ENCODE measurements at places on chromosomes 3 and 15.

- DNase-seq, result no peak
These were observed 160.6 kb upstream of the RAP2B start for GRCh38 chr3:153001210-153002078.

DNA sequence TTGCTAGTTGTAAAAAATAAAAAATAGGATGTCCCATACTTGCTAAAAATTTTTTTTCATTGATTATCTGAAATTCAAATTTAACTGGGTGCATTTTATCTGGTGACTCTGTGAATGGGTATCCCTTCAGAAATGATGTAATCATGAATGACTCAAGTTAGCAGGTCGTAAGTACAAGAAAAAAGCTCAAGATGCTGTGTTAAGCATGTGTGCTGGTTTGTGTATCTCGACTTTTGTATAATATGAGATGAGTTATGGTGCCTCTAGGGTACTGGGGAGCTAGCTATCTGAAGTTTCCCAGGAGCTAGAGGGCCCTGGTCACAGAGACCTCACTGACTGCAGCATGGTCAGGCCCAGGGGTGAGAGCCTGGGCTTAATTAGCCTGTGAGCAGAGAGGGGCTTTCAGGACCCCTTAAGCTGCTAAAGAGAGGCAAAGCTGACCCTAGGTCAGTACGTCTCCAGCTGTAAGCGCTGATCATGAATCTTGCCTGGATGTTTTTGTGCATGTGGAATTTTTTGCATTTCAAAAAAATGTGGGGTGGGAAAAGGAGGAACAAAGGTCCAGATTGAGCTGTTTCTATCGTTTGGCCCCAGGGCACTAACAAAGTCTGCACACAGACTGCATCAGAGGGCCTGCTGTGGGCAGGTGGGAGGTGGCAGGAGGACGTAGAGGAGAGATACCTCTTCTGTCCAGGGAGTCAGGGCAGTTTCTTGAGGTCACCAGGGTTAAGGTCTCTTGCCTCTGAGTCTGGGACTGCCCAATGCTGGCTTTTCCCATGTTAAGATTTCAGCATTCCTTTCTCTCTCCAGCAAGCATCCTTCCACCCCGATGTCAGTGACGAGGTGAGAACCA lies 233.2 kb upstream of the TPM1 start:
- no peak for DNase-seq

DNA sequence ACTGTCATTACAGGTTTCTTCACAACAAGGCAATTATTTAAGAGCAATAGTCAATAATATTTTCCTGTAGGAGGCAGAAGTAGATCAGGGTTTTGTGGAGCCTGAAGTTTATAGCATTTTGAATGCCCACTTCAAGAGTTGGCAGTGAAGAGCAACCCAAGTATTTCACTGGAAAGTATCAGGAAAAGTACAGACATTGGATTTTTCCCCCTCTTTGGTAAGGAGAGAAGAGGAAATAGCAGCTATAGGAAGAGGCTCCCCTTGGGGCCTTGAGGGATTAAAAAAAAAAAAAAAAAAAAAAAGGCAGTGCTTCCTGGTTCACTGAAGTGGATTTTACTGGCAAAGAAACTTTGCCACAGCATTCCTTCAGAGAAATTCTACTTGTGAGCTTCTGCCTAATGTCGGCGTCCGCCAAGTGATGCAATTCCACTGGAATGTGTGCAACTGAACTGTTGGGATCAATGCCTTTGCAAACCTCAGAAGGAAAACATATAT lies 5.7 kb upstream of the CNTN6 start:
- DNase-seq, result no peak

- DNase-seq, result no peak
These were observed 335.1 kb downstream of the EFHB start for GRCh38 chr3:19598870-19599269.

DNA sequence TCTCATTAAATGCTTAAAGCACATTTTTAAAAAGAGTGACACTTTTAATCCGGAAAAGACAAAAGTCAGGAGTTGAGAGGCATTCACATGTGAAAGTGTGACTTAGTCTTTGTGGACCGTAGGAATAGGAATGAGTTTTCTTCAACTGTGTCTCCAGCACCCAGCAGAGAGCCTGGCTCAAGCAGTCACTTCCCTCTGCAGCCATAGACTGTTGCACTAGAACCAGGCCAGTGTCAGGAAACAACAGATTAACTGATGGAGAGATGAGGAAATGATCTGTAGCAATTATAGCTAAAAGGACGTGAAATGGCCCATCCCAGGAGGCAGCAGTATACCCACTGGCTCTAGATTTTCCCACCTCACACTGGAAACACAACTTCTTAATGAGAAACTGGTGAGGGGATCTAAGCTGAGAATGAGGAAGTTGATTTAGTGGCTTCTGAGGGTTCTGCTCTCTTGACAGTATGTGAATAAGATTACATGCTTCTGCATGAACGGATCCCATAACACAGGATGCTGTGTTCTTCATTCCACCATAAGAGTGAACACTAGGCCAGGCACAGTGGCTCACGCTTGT lies 19.8 kb downstream of the CFAP92 start:
- DNase-seq, result no peak

GRCh38 chr3:45979378-45979777 lies 16.2 kb downstream of the FYCO1 start:
- no peak for DNase-seq

GRCh38 chr15:101135532-101136166 lies 116.2 kb downstream of the CHSY1 start:
- DNase-seq, result peak; percentile 18

GRCh38 chr3:161576714-161577510 lies 80.3 kb downstream of the OTOL1 start:
- no peak for DNase-seq

DNA sequence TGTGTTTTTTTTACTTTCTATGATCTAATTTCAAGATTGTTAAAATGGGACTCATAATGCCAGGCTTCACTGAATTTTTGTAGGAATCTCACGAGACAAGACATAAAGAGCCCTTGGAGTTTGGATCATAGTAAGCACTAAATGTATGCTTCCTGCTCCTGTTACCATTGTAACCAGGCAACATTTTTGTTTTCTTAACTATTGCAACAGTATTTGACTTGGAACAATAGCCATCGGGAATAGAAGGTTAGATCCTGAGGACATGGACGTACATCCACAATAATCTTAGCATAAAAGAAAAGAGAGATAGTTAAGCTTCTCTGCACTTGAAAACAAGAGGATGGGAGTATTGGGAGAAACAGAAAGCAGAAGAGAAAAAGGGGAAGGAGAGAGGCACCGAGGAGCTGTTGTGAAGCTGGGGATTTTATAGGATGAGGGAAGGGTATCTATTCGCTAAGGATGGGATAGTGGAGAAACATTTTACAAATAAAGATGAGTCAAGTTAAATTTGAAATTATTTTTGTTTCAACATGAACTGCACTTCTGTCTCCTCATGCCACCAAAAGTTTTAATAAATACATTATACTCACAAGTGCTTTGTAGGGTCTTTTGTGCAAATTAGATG lies 131.4 kb downstream of the TMCO5A start:
- no peak for DNase-seq

GRCh38 chr3:18593231-18593630 lies 168.1 kb upstream of the SATB1 start:
- no peak for DNase-seq

GRCh38 chr15:89177633-89178306 lies 43.6 kb downstream of the RLBP1 start:
- peak; percentile 39 for DNase-seq

DNA sequence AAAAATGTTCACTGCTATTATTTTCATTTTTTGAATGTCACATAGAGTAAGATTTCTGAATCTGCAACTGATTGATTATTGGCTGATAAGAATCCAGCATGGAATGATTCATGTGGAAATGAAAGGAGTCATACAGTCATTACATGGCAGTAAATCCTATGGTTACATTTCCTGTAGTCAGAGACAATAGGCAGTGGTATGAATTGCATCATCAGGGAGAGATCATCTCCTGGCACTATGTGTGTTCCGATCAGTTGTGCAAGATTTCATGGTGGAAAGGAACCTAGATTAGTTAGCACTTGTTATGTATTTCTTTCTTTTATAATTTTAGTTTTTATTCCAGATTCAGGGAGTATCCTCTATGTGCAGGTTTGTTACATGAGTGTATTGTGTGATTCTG lies 38.8 kb downstream of the SLC12A1 start:
- DNase-seq, result no peak

- DNase-seq, result peak; percentile 40
These were observed at the start of gene PROK2 for GRCh38 chr3:71784914-71785531. PROK2 (minus strand) TSS chr3:71785148; CDS start chr3:71785052, 96 bp downstream.

- DNase-seq, result no peak
These were observed 243.7 kb downstream of the CHST2 start for GRCh38 chr3:143363276-143363675.

DNA sequence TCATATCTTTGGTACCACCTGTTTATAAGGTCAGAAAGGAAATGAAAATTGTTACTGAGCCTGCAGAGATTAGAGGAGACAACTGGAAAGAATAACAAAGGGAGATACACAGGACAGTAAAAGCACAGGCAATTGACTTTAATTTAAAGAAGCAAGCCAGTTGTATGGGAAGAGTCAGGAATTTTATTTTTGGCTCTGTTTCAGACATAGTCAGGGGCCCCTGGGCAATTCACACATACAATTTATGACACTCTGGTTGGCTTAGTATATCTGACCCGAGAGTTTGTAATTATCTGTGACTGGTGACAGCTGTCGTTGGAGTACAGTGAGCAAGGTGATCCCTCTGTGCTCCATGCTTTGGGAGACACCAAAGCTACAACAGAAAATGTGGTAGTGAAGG lies 591.9 kb upstream of the NECTIN3 start:
- no peak for DNase-seq

DNA sequence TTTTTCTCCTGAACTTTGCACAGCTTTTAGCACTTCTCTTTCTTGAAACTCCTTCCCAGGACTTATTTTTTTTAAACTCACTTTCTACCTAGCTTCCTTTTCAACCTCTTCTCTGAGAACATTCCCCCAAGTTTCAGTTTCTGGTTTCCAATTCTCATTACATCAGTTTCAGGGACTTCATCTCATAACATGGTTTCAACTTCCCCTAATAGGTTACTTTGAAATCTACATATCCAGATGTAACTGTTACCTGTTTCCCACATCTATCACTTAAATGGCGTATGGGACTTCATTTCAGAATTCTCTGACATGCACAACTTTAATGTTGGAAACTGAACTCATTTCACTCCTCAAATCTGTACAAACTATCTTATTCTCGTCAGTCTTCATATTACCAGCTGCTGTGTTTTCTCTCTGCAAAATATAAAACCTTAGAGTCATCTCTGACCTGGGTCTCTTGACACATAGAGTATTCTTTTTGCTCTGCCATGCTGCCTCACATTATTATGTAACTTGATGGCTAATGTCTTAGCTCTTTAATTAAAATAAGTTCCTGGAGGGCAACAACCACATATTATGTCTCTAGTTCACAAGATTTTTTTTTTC lies 58.4 kb downstream of the NME9 start:
- DNase-seq, result no peak

- no peak for DNase-seq
These were observed 565.7 kb downstream of the PYDC2 start for GRCh38 chr3:192026661-192027060.

DNA sequence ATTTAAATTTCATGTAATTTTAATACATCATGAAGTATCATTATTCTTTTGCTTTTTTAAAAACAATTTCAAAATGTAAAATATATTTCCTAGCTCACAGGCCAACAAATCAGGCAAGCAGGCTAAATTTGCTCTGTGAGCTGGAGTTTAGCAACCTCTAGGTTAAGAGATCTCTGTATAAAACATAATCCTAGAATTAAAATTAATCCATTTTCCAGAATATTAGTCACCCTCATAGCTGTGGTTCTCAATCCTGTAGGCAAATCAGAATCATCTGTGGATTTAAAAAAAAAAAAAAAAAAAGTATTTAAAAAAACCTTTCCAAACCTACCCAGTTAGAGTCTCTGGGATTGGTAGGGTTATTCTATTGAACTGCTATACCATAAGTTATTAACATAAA lies 209.7 kb downstream of the MINAR1 start:
- DNase-seq, result no peak

- no peak for DNase-seq
These were observed 1041.1 kb upstream of the GBE1 start for GRCh38 chr3:82802501-82802900.

DNA sequence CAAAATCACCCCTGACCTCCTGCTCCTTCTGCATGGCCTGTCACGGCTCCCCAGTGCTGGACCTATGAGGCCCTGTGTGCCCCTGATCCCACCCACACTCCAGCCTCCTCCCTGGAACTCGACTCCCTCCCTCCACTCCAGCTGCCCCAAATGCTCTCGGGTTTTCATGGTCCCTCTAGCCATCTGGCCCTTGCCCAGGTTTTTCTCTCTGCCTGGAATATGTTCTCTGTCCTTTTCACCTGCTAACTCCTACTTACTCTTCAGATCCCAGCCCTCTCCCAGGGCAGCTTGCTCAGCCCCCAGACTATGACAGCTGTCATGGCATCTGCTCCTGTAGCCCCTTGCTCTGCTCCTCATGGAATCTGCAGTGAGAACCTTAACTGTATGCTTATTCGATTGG lies 30.3 kb downstream of the DUSP7 start:
- DNase-seq, result no peak

- no peak for DNase-seq
These were observed 325.7 kb downstream of the MAGI1 start for GRCh38 chr3:65713016-65713415.

GRCh38 chr15:99324082-99324620 lies 72.9 kb downstream of the LRRC28 start:
- DNase-seq, result peak; percentile 69

DNA sequence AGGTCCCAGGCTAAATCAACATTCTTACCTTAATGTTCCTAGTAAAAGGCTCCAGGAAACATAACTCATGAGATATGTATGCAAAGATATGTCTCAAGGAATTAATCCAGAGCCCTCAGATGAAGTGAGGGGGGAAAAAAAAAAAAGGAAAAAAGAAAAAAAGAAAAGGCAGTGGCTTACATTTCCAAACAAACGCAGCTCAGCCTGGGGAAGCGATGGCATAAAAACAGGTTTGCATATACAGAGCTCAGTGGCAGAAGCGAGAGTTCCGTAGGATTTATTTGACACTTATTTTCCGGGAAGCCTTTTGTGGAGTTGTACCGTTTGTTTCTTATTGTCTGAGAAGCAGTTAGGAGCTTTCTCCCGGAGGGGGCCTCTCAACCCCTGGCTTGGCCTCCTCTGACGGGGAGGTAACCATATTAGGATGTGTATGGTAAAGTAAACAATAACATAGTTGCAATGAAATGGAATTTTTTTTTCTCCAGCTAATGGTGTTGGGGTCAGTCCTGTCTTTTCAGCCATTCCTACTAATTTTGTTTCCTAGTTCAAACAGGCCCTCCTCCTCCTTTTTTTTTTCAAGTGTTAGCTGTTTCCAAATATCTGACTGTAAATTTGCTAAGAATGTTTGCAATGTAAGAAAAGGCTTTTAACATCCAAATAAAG lies 338.6 kb downstream of the FOXP1 start:
- no peak for DNase-seq
